ENCODE measurements at places on chromosomes 7 and 10.

- no peak for DNase-seq
Measured at GRCh38 chr7:139060695-139061237, 24.9 kb upstream of the ZC3HAV1L start.

GRCh38 chr7:15752377-15752776, 65.9 kb upstream of the MEOX2 start:
- DNase-seq, result no peak

DNA sequence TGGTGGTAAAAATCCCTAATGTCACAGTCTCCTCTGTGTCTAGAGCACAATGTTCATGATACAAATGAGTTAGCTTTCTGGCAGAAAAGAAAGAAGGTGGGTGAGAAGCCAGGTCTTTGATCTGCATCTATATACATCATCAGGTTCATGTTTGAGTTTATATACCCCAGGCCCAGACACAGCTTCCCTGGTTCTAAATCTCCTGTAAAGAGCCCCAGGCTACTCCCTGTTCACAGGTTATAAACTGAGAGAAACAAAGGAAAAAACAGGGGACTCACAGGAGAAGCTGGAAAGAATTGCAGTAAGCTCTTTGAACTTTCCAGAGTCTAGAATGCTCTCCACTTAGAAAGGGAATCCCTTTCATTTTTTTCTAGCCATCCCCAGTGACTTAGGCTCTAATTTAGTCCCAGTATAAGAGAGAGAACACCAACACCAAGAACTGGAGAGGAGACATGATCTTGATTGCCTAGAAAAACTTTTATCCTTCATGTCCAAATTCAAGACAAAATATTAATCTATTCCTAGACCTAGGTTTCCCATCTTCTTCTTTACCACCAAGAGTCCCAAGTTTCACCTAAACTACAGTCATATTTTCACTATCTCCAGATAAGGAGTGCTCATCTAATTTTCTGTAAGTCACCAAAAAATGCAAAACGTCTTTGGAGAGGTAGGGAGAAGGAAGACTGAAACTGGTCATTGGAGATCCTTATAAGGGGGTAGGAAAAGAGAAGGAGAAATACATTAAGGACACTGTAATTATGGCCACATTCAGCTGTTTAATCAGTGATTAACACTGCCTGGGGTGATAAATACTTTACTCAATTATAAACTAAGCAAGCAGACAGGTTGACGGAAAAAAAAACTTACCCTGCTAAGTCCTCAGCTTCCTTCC, 469 bp downstream of the MSS51 start:
- DNase-seq, result no peak

DNA sequence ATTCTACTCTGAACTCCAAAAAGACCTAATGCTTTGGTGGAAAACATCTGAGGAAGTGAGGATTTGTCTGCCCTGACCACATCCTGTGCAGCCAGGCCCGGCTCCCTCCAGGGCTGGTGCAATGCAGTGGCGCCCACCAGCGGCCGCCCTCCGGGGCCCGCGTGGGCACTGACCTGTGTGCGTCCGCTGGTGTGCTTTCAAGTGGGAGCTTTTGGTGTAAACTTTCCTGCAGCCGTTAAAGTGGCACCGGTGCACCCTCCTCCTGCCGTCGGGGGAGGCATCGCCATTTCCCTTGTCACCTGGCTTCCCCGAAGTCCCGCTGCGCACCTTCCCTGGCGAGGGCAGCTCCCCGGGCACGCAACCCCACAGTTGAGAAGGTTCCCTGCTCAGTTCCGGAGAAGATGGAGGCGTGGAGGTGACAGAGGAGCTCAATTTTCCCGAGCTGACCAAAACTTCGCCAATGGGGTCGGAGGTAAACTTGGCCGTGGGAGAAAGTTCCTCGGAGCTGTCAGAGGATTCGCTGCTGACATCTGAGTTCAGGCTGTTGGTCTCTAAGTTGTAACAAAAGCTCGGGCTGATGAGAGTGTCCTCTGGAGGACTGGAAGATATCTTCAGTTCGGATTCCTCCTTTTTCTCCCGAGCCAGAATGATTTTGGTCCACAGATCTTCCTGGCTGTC, 3.4 kb downstream of the KLF6 start:
- no peak for DNase-seq

GRCh38 chr7:683526-684205, 42.8 kb upstream of the DNAAF5 start:
- DNase-seq, result no peak

- no peak for DNase-seq
Measured at GRCh38 chr7:22422831-22423615, 66.1 kb upstream of the RAPGEF5 start.

GRCh38 chr10:4671451-4672145, 154.4 kb upstream of the AKR1E2 start:
- DNase-seq, result no peak

GRCh38 chr7:42315103-42315502, 78.1 kb upstream of the GLI3 start:
- DNase-seq, result no peak

DNA sequence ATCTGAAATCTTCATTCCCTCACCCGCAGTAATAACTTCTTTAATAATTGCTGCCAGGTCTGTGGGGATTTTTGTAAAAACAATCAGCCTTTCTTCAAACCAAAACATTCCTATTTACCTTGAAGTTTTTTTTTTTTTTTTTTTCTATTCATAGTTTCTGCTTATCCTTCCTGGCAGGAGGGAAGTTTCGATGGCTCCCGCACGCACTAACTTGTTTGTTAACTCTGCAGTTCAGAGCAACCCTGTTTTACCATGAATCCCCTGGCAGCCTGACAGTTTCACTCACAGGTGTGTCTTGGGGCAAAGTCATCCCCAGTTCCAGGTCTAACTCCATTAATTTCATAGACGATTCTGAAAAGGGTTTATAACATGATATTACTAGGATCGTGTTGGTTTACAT, 149.3 kb downstream of the KLF6 start:
- DNase-seq, result no peak

- DNase-seq, result no peak
Measured at GRCh38 chr7:142010952-142011548, 15.4 kb downstream of the MGAM start.
